Fibroblast of upper back skin (primary cell): ENCODE measurements at places on chromosomes 6 and 20.

DNA sequence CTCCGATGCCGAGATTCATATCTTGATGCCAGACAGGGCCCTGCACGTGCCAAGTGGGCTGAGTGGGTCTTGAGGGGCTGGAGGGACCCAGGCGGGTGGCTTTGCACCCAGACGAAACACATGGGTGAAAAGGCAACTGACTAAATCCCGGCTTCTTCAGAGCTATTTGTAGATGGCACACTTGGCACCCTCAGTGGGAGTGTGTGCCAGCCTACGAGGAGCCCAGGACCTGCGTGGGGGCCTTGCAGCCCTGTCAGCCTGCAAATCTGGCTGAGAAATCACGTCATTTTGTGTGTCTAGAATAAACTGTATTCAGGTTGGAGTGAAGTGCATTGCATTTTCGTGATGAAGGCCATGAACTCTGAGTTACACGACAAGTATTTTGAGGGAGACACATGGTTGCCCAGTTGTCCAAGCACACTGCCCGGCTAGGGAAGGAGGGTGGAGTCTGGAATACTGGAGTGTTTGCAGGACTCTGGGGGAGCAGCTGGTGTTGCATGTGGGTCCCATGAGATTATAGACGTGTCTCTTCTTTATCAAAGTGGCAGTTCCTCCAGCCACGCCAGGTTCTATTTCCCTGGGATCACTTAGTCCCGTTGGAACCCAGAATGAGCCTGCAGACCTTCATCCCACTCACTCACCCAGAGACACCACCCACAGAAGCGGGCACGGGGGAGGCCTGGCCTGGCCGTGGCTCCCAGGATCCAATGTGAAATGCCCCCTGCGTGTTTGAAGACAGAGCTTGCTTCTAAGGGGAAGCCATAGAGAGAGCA, 60.2 kb downstream of the DLL1 start:
- DNase-seq = no peak

GRCh38 chr6:29705389-29706231, 17.6 kb upstream of the HLA-F start:
- DNase-seq = peak; percentile 39

DNA sequence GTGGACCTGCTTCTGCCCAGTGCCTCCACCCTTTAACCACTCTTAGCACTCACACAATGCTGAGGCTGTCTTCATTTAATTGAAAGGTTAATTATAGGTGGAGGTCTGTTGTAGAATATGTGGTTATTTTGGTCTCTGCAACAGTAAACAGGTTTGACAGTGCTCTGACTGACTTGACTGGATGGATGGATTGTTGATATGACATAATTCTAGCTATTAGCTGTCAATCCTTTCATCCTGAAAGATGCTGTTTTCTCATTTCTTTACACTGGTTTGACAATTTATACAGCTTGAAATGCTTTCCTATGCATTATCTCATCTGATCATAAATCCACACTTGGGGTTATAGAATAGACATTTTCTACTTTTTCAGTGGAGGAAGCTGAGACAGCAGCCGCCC, 210.7 kb downstream of the CDH26 start:
- DNase-seq = no peak

GRCh38 chr6:91449539-91449938, 862.7 kb upstream of the MAP3K7 start:
- DNase-seq = no peak

- DNase-seq = no peak
These were observed 33.2 kb upstream of the KIF3B start for GRCh38 chr20:32244150-32244823.

GRCh38 chr6:124283486-124283885, 479.8 kb downstream of the NKAIN2 start:
- DNase-seq = no peak

DNA sequence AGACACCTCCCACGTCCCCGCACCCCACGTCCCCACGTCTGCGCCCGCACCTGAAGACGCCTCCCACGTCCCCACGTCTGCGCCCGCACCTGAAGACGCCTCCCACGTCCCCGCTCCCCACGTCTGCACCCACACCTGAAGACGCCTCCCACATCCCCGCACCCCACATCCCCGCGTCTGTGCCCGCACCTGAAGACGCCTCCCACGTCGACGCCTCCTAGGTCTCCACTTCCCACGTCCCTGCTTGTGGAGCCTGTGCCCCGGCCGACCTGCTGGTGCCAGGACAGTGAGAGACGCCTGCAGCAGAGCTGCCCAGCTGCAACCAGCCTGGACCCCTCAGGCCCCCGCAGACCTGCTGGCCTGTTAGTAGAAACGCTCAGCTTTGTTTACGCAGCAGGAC, 22.6 kb downstream of the ANKRD60 start:
- no peak for DNase-seq

DNA sequence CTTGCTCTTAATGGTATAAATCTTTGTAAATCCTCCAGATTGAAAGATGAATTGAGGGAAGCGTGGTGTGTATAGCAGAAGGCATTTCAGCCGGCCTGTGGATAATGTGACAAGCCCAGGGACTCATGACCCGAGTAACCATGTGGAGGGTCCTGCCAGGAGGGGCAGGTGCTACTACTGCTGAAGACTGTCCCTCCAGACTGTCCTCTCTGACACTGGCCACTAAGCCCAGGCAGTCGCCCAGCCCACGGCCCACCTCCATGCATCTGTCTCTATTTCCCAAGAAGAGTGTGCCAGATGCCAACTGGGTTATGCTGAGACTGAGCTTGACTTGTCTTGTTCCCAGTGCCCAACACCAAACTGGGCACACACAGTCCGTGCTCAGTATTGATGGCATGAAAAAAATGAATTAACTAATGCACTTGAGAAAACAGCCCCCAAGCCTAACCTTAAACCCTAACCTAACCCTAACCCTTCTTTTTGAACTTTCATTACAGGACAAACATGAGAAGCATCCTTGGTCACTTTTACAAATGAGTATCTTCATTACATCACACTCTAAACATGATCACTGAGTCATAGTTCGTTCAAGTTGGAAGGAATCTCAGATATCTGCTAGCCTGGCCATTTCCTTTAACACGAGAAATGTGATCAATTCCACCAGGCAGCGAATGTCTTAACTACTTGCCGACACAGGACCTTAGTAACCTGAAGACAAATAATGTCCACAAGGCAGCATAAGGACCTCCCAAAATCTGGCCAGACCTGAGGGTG, 182.2 kb upstream of the RREB1 start:
- DNase-seq = peak; percentile 18

- no peak for DNase-seq
These were observed 101.2 kb upstream of the CITED2 start for GRCh38 chr6:139475646-139476045.

GRCh38 chr6:21747441-21747840, 153.9 kb downstream of the SOX4 start:
- DNase-seq = no peak

- no peak for DNase-seq
These were observed 73.9 kb downstream of the CBFA2T2 start for GRCh38 chr20:33563788-33564187.

GRCh38 chr20:58209652-58210397, 18.6 kb downstream of the ANKRD60 start:
- peak; percentile 59 for DNase-seq

DNA sequence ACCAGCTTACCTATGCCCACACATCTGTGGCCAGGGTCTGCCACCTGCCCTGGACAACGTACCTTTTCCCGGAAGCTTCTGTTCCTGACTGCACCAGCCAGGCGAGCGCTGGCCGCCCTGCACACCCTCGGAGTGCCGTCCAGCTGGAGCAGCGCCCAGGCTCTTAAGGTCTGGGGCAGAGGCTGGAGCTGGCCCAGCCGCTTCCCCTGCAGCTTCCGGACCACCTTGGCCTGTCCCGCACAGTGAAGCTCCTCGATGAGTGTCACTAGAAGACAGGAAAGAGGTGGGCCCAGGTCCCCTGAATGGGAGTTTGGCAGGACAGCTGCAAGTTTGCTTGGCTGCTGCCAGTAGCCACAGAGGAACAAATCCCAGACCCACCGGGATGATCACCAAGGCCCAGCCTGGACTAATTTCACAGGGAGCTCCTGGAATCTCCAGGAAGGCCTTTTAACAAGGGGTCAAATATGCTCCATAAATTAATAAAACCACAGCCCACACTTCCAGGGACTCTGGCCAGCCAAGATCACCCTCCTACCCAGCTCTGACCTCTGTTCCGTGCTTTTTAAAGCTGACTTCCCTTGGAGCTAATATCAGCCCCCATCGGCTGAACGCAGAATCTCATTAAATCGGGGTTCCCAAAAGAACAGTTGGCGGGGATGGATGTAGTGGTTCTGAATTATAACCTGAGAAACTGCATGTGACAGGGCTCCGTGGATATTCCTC, 82.3 kb downstream of the PTPN1 start:
- no peak for DNase-seq

GRCh38 chr6:13383328-13384163, 55.2 kb upstream of the TBC1D7 start:
- DNase-seq = no peak

- DNase-seq = no peak
These were observed 77.9 kb upstream of the MYL9 start for GRCh38 chr20:36463212-36464061.

GRCh38 chr6:142416179-142416578, 114.4 kb downstream of the ADGRG6 start:
- DNase-seq = peak; percentile 99

DNA sequence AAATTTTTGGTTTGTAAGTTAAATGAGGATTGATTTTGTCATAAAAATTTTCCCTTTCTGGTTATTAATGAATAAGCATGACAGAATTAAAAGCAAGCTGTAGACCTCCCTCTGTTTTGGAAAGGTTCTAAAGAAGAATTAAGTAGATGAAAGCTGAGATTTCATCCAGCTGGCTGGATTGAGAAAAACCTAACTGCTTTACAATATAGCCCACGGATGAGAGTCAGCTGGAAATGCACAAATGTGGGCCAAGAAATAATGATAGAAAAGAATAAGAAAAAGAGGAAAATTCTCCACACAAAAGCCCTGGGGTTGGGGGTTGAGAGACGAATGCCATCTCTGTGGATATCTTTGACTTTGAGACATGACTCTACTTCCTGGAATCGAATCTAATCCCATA, 631.6 kb downstream of the HDGFL1 start:
- DNase-seq = no peak

GRCh38 chr6:7138921-7139358, 31.2 kb downstream of the RREB1 start:
- DNase-seq = no peak

- DNase-seq = no peak
These were observed 5.1 kb downstream of the THBS2 start for GRCh38 chr6:169248521-169248971.
